CD4-positive, alpha-beta memory T cell (primary cell): ENCODE measurements at places on chromosomes 1 and 21. TPM values are rescaled to one million over a fixed set of nuclear protein-coding genes. Genes with fewer than 3 reads are reported as not detected.

The OR10Z1 gene
- not detected for total RNA-seq

GRCh38 chr21:41839387-41840000, 39.6 kb downstream of the PRDM15 start:
- DNase-seq = no peak

The SIPA1L2 gene
- 0.94 TPM for total RNA-seq

DNA sequence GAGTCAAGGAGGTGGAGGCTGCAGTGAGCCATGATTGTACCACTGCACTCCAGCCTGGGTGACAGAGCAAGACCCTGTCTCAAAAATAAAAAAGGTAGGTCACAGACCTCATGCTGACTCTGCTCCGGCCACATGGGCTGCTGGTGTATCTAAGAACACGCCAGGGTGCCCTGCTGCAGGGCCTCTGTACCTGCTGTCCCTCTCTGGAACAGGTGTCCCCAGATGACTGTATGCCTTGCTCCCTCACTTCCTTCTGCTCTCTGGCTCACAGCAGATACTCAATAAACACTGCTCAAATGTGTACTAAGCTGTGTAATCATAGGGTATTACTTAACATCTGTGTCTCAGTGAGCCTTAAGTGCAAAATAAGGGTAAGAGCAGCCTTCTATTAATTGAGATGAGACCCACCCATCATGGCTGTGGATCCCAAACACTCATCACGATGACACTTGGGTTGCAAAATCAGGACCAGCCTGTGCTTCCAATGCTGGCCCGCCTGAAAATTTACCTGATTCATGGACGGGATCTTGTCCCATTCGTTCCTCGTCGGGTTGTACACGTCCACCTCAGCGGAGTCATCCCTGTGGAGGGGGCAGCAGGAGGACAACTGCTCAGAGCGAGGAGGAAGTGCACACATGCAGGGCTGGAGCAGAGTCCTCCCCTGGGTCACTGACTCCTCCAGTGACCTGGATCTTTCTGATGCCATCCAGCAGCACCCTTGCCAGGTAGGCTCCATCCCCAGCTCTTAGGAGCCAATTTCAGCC, 7.5 kb downstream of the KLHL21 start:
- DNase-seq = no peak

The GPX7 gene
- total RNA-seq = 26.3 TPM

The PLCH2 gene
- total RNA-seq = 31.6 TPM

DNA sequence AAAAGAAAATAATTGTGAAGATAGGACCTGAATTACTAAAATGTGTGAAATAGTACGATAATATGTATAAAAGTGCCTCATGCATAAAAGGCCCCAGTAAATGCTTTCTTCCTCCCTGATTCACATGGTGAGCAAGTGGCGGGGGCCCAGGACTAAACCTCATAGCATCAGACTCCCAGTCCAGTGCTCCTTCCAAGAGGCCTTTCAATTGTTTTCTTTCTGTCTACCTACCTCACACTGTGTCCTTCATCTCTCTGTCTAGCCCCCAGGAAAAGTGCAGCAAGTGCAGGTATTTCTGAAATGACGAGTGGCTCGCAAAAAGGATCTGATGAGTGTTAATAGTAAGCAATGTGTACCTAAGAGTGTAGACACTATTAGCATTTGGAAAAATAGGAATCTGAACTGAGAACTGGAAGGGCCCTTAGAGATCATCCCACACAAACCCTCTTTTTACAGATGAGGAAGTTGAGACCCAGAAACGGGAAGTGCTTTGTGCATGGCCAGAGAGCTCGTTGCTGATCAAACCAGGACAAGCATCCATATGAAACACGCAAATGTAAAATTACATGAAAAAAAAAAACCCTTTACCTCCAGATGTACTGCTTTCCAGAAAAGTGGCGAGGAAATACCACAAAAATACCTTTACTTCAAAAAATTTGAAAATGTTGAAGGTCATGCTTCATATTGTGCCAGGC, 118.2 kb upstream of the HOOK1 start:
- no peak for DNase-seq
